ENCODE measurements at places on chromosomes 6 and 20. TPM values are rescaled to one million over a fixed set of nuclear protein-coding genes. Genes with fewer than 3 reads are reported as not detected.

Gene HLA-DMB
- 7.3 TPM for total RNA-seq

Gene RAET1L
- not detected for total RNA-seq

- H3K4me1 ChIP-seq, result no peaks in the 10 kb centered on the region
- H3K27me3 ChIP-seq, result no peaks in the 10 kb centered on the region
- H3K4me3 ChIP-seq, result peak overlapping the region; percentile 87
- no peaks in the 10 kb centered on the region for H3K36me3 ChIP-seq
- peak overlapping the region; percentile 93 for H3K27ac ChIP-seq
Observed at GRCh38 chr6:143059663-143060353, 881 bp upstream of the AIG1 start.

DNA sequence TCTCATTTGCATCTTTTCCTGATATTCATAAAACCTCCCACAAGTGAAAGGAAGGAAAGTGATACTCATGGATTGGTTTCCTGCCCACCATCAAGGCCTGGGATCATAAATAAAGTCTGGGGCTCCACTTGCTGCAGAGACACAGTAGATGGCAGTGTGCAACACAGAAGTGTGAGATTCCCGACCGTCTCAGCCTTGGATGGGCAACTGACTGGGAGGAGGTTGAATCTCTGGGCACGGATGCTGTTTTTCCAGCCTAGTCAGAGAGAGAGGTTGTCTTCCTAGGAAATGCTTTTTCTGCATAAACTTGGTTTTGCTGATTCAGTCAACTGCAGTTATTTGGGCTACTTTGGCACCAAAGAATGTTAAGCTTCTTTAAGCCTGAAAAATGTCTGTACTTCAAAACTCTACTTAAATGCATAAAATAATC is 9.9 kb upstream of the RFPL4B start:
- DNase-seq, result peak; percentile 35
- H3K27ac ChIP-seq, result no peak overlapping the region
- no peak overlapping the region for H3K4me3 ChIP-seq
- H3K36me3 ChIP-seq, result no peaks in the 10 kb centered on the region
- H3K4me1 ChIP-seq, result no peaks in the 10 kb centered on the region

- H3K27ac ChIP-seq, result no peak overlapping the region
- no peak for DNase-seq
- no peaks in the 10 kb centered on the region for H3K27me3 ChIP-seq
- no peaks in the 10 kb centered on the region for H3K36me3 ChIP-seq
Observed at GRCh38 chr6:71194724-71195123, 93.9 kb upstream of the OGFRL1 start.

GRCh38 chr6:56151609-56152224 is 95.7 kb downstream of the COL21A1 start:
- no peak overlapping the region for H3K27ac ChIP-seq
- no peak overlapping the region for H3K4me3 ChIP-seq
- no peaks in the 10 kb centered on the region for H3K27me3 ChIP-seq
- H3K4me1 ChIP-seq, result no peaks in the 10 kb centered on the region
- H3K36me3 ChIP-seq, result no peaks in the 10 kb centered on the region

- peaks cover 7% of the 10 kb centered on the region for H3K4me1 ChIP-seq
- no peaks in the 10 kb centered on the region for H3K27me3 ChIP-seq
- DNase-seq, result no peak
- no peak overlapping the region for H3K4me3 ChIP-seq
- H3K27ac ChIP-seq, result no peak overlapping the region
- no peaks in the 10 kb centered on the region for H3K36me3 ChIP-seq
Observed at GRCh38 chr20:63694584-63695423, 1.6 kb upstream of the TNFRSF6B start.

GRCh38 chr6:6841571-6841970 is 253.1 kb downstream of the LY86 start:
- DNase-seq, result no peak
- no peaks in the 10 kb centered on the region for H3K4me1 ChIP-seq
- H3K27me3 ChIP-seq, result no peaks in the 10 kb centered on the region

- DNase-seq, result no peak
- no peaks in the 10 kb centered on the region for H3K27me3 ChIP-seq
- H3K4me3 ChIP-seq, result no peak overlapping the region
Observed at GRCh38 chr6:145312481-145312880, 422.8 kb downstream of the EPM2A start.

DNA sequence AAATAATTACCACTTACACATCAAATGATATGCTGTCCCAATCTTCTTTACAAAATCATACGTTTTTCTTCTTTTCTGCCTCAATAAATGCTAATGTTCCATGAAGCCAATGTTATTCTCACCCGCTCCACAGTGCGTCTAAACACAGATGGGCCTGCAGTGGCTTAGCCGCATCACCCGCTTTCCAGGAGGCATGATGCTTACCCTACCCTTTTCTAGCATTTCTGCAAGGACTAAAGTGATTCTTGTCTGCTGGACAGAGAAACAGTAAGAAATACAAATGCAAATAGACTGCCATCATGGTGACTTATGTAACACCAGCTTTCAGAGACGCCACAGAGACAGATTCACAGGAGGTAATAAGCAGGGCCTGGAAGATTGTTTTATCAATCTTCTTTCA is 104.4 kb downstream of the RNASET2 start:
- H3K36me3 ChIP-seq, result no peaks in the 10 kb centered on the region
- no peak for DNase-seq
- no peaks in the 10 kb centered on the region for H3K27me3 ChIP-seq

Gene STXBP5
- 59.9 TPM for total RNA-seq

Gene PSORS1C1
- 1.2 TPM for total RNA-seq
